NCI-H1105 (cell line): ENCODE measurements at places on chromosomes 4 and X.
A peak's percentile ranks its signal among the peaks of the same experiment; 100 is the strongest.

DNA sequence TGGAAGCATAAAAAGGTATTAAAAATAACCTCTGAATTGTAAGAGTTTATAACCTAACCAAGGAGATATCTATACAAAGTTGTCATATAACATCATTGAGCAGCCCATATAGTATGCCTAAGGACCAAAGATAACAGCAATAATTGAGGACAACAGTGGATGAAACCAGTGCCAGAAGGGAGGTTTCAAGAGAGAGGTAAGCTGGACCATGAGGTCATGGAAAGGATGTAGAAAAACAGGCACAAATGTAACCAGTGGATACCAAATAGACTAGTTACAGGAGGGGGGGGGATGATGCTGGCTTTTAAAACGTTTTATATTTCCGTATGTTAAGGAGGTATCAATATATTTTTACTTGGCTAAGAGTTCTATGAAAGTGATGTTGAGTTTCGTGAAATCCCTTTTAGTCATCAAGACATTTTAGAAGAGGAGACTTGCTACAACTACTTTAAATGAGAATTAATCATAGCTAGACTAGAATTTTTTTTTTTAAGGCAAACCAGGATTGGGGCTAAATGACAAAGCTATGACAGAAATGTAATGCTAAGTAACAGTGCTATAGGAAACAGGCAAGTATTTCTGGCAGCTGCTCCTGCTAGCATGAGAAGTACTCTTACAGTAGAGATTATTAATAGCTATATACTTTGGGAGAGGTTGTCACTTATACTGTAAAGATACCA lies 161.1 kb downstream of the FBXW7 start:
- no peak for DNase-seq

DNA sequence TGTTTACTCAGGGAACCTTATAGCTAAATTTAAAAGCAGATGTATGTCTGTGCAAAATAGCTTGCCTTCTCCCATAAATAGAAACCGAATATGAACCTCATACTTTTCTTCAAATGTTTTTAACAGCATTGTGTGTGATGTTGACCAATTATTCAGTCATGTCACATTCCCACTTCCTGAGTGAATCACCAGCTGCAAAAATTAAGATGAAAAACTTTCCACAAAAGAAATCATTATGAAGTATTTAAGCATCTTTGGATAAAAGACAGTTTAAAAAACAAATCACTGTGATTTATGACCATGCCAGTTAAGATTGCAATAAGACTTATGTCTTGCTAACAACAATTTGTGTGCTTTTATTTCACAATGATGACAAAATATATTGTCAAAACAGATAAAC lies 220.1 kb downstream of the PDGFC start:
- DNase-seq = no peak

DNA sequence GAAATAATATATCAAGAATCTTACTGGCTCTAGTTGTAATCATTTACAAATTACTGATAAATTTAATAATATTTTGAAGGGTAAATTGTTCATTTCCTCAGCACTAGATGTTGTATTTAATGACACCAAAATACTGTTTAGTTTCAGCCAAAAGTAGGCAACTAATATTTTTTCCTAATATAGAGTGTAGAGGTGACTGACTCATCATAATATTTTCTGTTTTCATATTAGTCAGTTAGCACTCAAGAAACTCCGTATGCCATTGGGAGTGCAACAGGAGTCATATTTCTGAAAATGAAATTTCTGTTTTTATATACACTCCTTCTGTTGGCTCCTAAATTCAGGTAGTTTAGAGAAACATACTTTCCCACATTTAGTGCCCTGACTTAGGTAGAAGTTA lies 36.6 kb upstream of the PTPN13 start:
- DNase-seq = no peak

DNA sequence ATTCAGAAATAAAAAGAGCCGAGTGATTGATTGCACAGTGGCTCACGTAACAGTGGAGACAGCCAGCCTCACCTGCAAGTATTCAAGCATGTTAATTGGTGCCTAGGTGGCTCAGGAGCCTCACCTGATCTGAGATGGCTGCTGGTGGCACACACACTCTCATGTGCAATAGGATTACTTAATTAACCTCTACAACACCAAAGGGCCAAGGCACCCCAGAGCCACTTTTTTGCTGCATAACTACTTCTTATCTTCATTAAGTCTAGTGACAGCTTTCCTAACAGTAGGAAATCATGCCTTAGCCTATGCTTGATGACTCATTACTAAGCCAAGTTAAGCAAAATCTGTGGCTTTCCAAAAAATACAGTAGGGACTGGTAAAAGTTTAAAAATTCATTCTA lies 117.3 kb upstream of the NOCT start:
- peak; percentile 49 for DNase-seq

DNA sequence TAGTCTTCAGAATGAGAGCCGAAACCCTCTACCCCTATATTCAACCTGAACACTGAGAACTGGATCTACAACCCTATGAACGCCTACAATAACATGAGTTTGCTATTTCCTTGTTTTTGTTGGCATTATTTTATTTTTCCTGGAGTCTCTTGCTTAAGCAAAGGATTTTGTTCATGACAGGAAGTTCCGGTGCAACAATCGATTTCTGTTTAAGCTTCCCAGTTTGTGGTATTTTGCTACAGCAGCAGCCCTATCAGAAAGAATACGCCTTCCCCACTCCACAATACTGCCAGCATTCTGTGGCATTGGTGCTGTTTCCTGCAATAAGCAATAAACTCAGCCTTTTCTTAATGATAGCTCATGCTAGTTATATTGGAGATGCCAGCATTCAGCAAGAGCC lies 60.9 kb downstream of the NPY5R start:
- no peak for DNase-seq

- no peak for DNase-seq
Measured at GRCh38 chr4:186487726-186488125, 67.6 kb downstream of the MTNR1A start.

DNA sequence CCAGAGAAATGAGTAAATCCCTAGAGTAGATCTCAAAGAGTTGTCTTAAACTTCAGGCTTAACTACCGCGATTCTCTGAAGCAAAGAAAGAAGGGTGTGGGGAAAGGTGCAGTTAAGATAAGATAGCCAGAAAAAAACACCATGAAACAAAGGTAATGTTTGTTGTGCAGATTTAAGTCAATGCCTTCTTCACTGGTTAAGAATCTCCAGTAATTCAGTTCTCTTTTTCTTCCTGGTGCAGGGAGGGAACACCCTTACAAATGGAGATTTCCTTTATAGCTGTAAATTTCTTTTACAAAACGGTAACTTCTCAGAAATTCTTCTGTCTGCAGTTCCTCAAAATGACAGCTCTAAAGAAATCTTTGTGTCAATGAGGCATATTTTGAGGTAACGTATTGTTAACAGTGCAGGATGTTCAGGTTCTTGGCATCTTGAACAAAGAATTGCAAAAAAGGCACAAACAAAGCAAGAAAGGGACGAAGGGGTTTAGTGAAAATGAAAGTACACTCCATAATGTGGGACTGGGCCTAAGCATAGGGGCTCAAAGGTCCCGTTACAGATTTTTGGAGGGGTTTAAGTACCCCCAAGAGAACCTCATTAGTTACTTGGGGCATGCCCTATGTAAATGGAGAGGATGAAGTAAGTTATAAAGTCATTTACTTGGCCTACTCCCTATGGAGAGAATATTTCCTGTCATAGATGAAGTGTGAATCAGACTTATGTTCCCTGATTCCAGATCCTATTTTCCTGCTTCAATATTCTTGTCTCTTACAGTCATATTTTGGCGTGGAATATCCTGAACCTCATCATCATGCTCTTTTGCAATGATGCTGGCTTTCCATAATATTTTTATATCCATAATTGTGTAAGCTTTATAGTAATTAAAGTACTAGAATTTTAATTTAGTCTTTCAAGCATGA lies 492.0 kb downstream of the PCDH11X start:
- DNase-seq = no peak

- no peak for DNase-seq
Measured at GRCh38 chr4:77617203-77617602, 11.6 kb downstream of the CXCL13 start.

- DNase-seq = no peak
Measured at GRCh38 chrX:39559229-39559628, 538.5 kb downstream of the BCOR start.
